Suppressor macrophage treated with lipopolysaccharide for 1 hour (primary cell): ENCODE measurements at places on chromosomes 4 and X.

DNA sequence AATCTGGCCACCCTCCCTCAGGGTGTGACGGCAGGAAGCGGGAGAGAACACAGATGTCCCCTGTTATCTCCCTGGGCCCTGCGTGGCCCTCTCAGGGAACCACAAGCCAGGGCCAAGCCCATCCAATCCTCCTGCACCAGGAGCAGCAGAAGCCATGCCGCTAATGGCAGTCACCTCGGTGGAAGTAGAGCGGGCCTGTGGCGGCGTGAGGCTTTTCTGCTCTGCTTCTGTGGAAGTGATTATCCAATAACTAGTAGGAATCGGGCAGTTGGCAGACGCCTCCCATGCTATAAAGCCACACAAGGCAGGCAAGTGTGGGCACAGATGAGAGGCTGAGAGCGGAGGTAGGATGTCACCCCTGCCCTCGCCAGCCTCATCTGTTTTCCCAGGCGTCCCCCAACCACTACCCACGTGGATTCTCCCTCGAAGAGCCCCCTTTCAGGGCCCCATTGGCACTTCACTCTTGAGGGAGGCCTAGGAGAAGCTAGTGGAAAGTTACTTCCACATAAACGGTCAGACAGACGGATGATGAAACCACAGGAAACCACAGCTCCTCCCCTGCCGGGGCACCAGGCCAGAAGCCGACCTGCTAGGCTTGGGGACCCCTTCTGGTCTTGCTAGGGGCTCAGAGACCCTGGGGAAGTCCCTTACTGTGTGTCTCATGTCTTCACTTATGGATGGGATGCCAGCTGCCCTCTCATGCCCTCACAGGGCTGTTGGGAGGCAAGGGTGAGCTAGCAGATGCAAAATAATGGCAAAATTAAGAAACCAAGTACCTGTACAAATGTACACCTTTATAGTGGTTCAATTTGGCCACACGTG is 18.8 kb upstream of the TMSB4X start:
- DNase-seq = peak; percentile 81

- no peak for DNase-seq
These were observed 51.2 kb downstream of the DCX start for GRCh38 chrX:111360839-111361238.

DNA sequence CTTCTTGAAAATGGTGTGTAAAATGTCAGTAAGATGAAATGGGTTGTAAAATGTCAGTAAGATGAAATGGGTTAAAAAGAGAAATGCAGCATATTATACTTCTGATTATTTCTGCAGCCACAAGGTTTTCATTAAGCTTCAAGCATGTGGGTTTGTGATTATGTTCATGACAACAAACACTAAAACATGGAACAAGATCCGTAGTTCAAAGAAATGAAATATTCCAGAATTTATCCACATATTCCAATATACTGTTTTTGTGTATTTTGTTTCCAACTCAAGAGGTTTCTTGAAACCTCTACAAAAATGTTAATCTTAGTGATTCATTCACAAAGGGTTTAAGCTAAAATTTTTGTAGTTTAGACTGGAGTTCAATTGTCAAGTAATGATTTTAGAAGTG is 84.0 kb downstream of the ADAMTS3 start:
- no peak for DNase-seq

DNA sequence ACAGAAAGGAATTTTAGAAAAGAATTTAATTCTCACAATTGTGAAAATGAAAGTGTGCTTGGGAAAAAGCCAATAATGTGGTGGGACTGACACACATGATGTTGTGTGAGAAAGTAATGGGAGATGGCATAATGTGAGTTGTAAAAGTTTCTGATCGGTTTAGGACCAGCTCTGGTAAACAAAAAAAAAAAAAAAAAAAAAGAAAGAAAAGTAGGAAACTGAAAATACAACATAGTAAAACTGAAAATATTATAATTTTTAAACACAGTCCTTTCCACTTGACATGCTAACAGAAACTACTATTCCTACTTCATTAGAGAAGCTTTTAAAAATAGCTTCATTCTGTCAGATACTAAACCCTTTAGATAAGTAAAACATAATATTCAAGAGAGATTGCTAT is 28.2 kb downstream of the RAP1GDS1 start:
- no peak for DNase-seq

- no peak for DNase-seq
These were observed 178.2 kb upstream of the HCCS start for GRCh38 chrX:10932842-10933440.

- no peak for DNase-seq
These were observed 2.0 kb downstream of the ELK1 start for GRCh38 chrX:47648376-47648775.

DNA sequence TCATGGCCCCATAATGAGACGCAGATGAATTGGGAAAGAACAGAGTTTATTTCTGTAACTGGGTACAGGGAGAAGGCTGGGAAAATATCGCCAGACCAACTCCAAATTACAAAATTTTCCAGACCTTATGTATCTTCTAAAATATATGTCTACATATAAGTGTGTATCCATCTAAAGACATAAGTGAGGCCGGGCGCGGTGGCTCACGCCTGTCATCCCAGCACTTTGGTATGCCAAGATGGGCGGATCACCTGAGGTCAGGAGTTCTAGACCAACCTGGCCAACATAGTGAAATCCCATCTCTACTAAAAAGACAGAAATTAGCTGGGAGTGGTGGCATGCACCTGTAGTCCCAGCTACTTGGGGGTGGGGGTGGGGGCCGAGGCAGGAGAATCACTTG is 11.7 kb upstream of the DHRSX start:
- DNase-seq = no peak

DNA sequence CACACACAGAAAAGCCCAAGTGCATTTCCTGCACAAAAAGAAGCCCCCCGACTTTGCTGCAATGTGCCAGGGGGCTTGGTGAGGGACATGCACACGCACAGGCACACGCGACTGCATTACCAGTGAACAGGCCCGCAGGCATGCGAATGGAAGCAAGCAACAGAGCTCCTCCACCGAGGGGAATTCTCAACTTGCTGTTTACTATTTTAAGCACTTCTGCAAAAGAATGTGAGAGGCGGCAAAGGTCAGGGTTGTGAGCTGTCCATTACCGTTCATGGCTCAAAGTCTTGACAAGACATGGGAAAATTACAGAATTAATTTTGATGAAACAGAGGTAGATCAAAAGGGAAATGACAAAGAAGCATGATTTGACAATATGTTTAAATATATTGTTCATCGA is 342.5 kb upstream of the NOCT start:
- DNase-seq = peak; percentile 80

- DNase-seq = no peak
These were observed 56.7 kb downstream of the RAPGEF2 start for GRCh38 chr4:159159611-159160010.

GRCh38 chr4:143667461-143667860 is 33.0 kb downstream of the FREM3 start:
- no peak for DNase-seq

DNA sequence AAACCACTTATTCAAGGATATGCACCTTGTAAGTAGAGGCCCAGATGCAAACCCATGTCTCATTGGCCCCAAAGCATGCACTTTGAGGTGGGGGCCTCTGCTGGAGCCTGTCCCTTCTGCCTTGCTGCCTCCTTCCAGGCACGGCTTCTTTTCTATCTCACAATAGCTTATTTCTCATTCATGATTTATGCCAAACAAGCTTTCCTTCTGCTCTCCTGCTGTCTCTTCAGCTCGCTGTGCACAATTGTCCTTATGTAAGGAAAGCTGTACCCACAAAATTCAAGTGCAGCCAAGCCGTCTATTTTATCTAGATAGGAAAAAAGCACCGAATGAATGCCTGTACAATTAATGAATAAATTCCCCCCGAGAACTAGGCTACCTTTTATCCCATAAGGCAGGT is 124.8 kb upstream of the PACRGL start:
- no peak for DNase-seq

GRCh38 chr4:62709618-62710252 is 1509.6 kb downstream of the ADGRL3 start:
- DNase-seq = peak; percentile 61

DNA sequence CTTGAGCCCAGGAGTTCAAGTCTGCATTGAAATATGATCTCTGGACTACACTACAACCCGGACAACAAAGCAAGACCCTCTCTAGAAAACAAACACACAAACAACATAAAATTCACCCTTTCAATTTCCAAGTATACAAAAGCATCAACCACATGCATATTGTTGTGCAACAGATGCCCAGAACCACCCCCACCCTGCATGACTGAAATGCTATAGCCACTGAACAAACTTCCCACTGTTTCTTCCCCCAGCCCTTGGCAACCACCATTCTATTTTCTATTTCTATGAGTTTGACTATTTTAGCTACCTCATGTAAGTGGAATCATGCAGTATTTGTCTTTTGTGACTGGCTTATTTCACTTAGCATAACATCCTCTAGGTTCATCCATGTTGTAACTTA is 14.2 kb upstream of the C4orf51 start:
- DNase-seq = peak; percentile 3

DNA sequence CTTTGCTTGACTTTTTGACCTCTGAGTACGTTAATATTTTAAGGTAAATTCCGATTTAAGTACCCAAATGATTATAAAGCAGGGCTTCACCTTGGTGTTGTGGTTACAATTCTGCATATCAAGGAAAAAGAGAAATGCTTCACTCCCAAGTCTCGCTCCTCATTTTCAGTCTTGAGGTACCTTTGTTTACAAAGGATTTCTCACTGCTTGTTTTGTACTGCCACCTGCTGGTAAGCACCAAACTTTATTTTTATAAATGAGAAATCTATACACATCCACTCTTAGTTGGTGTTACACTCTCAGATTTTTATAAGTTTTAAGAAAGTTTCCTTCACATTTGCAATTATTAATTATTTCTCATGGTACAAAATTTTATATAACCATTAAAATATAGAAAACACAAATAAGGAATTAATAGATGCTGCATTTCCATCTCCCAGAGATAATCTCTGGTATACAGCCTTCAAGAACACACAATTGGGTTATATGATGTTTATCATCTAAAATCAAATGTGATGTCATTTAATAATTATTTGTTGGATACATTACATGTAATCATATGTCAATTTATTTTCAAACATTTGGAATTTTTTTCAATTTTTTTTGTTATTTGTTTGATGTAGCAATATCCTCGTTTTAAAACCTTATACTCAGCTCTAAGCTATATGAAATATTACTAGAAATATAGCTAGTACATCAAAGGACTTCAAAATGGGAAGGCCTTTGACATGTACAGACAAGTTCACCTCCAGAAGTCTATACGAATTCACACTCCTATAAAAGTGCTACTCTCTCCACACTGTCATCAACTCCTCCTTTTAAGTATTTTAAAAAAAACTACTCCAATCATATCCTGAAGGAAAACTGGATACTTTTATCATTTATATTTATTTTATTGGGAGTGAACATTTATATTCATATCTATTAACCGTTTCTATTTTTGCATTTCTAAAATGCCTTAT is 179.9 kb downstream of the KCNIP4 start:
- peak; percentile 28 for DNase-seq

GRCh38 chr4:155530290-155530689 is 136.4 kb upstream of the GUCY1A1 start:
- no peak for DNase-seq

GRCh38 chr4:70531981-70532380 is 13.6 kb downstream of the AMTN start:
- no peak for DNase-seq

DNA sequence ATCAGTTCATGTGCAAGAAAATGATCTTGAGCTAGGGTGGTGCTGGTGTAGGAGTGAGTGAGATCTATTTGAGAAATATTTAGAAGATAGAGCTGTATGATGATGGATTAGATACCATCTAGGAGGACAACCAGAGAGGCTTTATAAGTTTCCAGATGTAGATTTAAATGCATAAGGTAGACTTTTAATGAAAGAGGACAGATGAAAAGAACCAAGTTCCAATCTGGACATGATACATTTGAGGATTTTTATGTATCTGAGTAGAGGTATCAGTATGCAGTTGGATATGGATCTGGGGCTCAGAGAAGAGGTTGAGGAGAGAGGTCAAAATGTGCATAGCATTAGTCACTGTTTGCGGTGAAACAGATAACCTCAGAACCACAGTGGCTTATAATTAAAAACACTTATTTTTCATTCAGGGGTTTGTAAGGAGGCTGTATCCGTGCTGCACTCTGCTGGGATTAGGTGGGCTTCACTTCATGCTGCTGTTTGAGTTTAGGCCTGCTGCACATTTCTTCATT is 348.7 kb downstream of the BMPR1B start:
- DNase-seq = no peak

- DNase-seq = no peak
These were observed 23.4 kb downstream of the SLC2A9 start for GRCh38 chr4:9997886-9998285.

GRCh38 chrX:75061701-75062100 is 94.4 kb downstream of the ABCB7 start:
- DNase-seq = no peak

DNA sequence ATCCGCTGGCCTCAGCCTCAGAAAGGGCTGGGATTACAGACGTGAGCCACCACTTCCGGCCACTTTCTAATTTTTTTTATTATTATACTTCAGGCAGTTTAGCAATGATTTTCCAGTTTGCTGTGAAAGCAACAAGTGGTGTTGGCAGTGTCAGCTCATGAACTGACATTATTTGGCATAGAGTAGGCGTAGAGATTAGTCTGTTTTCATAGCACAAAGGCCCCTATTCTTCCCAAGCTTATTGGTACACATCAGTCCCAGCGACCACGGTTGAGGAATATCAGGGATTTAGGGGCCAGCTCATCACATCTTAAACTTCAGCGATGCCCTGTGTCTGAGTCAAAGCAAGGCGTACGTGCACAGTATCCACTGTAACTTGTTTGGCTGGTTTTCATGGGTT is 53.0 kb upstream of the RASSF6 start:
- no peak for DNase-seq

- DNase-seq = no peak
These were observed 393.7 kb upstream of the CPEB2 start for GRCh38 chr4:14608630-14609029.

GRCh38 chrX:123920105-123920785 is 41.3 kb upstream of the STAG2 start:
- peak; percentile 44 for DNase-seq

GRCh38 chr4:74873545-74874301 is 59.2 kb upstream of the PARM1 start:
- no peak for DNase-seq

GRCh38 chr4:53688186-53688790 is 97.0 kb upstream of the LNX1 start:
- peak; percentile 93 for DNase-seq

DNA sequence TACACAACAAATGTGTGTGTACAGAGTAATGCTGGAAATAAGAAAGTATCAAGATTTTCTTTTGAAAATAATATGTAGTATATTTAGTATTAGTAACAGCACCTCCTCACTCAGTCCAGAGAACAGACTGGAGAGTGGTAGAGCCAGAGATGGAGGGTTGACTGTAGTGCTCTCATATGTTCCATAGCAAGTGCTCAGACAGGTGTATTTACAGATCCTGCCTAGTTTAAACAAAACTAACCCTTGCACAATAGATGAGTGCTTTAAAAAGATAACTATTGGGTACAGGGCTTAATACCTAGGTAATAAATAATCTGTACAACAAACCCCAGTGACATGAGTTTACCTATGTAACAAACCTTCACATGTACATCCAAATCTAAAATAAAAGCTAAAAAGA is 381.0 kb upstream of the EMCN start:
- no peak for DNase-seq
